Activated CD8-positive, alpha-beta memory T cell treated with anti-CD3 and anti-CD28 coated beads for 1 hour (primary cell): ENCODE measurements at places on chromosomes 1 and 21.
A peak's percentile ranks its signal among the peaks of the same experiment; 100 is the strongest.

DNA sequence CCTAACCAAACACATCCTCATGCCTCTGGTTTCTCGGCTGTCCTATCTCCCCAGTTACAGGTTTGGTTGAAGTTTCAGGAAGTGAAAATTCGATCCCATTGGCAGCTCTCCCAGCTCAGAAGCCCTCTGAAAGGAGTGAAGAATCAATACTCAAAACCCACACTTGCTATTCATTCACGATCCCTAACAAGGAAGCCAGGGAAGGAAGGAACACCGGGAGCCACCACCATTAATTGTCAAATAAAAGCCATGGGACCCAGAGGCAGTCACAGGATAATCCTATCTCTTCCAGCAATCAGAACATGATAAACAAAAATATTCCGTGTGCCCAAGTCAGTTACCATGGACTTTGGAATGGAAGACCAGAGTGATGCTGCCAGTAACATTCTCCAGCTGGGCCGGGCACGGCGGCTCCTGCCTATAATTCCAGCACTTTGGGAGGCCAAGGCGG lies 7.0 kb downstream of the TMPRSS2 start:
- no peak for DNase-seq

DNA sequence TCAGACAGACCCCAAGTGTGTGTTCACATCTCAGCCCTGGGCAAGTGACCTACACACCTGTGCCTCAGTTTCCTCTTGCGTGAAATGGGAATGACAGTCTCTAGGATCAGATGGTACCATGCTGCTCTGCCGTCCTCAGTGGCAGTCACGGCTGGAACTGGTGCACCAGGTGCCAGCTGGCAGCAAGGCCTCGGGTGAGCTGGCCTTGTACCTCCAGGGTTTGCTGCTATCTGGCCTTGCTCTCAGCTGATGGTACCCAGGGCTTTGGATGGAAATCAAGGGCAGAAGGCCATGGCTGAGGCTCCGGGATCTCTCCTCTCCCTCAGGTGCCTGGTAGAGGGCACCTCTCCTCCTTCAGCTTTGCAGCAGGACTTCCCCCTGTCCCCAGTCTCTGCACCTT lies 21.3 kb downstream of the TMEM201 start:
- no peak for DNase-seq

- no peak for DNase-seq
Observed at GRCh38 chr1:191350938-191351337, 807.3 kb upstream of the RGS18 start.

- DNase-seq, result no peak
Observed at GRCh38 chr1:145689922-145690321, 17.2 kb downstream of the PDZK1 start.

- no peak for DNase-seq
Observed at GRCh38 chr1:159510229-159510541, 25.6 kb downstream of the OR10J5 start.

- DNase-seq, result no peak
Observed at GRCh38 chr1:207822124-207822601, 70.3 kb downstream of the CD46 start.

GRCh38 chr1:15178571-15179484 lies 25.3 kb downstream of the TMEM51 start:
- DNase-seq, result no peak

DNA sequence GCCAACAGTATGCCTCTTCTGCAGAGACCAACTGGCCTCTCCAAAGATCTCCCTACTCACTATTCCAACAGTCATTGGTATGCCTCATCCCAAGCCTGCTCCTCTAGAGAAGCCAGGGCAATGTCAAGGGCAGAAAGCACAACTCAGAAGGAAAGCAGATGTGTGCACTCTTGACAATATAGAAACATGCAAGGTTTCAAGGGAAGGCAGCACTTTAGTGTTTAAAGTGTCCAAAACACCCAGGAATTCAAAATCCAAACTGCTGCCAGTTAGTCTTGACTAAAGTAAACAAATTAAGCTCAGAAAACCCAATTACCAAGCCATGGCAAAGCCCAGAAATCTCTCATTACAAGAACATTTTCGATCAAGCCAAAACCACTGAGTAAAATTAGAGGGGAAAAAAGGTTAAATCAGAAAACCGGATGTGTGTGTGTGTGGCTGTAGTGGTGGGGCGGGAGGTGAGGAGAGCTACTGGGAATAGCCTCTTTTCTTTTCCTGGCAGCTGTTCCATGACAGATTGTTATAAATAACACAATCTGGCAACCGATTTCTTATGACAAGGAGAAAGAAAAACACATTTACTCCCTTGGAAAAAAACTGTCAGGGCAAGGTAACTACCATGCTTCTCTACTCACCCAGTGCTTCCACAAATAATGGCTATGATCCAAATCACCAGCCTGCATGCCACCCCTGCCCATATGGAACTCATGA lies 39.2 kb downstream of the EIF2B3 start:
- DNase-seq, result no peak

- no peak for DNase-seq
Observed at GRCh38 chr1:154703170-154703569, 95.2 kb upstream of the ADAR start.

GRCh38 chr1:223133824-223134435 lies 9.1 kb downstream of the TLR5 start:
- DNase-seq, result peak; percentile 70

DNA sequence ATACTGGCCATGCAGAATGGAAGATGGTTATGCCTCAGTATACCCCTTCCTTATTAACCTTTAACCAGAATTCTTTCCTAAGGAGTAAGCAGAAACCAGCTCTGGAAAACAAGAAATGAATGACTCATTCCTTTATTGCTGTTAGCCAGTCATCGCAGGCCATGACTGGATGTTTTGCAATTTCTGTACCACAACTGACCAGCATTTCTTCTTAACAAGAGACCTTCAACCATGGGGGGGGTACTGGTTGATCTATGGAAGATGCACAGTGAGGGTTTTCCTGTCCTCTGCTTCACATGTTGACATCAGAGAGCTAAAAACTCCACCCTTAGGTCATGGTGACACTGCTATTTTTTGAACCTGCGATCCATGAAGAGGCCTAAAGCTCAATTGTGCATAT lies 28.0 kb upstream of the RNF2 start:
- DNase-seq, result no peak

GRCh38 chr1:65097076-65097475 lies 50.9 kb upstream of the AK4 start:
- no peak for DNase-seq
